T-helper 22 cell (primary cell): ENCODE measurements at places on chromosomes 2 and 18.
A peak's percentile ranks its signal among the peaks of the same experiment; 100 is the strongest.

GRCh38 chr2:113117541-113118262, 9.7 kb upstream of the IL1RN start:
- DNase-seq = no peak

DNA sequence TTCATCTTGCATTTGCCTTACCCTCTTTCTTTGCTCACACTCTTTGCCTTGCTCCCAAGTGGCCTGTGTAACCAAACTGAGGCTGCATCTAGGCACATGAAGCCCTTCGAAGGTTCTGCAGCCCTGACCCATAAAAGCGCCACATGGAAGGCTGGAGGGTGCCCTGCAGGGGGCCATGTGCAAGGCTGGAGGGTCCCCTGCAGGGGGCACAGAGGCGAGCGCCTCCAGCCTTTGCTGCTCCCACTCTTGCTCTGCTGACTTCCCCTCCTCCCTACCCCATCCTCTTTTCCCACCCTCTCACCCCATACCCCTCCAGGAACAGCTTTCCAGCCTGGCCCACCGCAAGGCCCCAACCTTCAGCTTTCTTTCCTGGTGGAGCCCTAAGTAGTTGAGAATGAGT, 317.3 kb downstream of the CELF4 start:
- DNase-seq = no peak

DNA sequence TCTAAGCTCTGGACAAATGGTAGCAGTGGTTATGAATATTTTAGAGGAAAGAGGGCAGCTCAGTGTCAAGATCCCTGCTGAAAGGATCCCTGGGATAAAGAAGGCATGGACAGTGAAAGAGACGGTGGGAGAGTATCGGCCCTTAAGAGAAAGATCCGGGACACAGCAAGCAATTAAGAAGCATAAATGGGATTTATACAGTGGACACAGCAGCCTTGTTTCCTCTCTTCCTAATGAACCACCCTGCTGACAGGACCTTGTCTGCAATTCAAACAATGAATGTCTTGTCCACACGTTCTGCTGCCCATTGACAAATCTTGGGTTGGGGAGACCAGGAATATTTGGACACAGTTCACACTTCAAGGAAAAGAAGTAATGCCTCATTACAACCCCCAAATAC, 16.5 kb downstream of the CPLX4 start:
- DNase-seq = no peak

DNA sequence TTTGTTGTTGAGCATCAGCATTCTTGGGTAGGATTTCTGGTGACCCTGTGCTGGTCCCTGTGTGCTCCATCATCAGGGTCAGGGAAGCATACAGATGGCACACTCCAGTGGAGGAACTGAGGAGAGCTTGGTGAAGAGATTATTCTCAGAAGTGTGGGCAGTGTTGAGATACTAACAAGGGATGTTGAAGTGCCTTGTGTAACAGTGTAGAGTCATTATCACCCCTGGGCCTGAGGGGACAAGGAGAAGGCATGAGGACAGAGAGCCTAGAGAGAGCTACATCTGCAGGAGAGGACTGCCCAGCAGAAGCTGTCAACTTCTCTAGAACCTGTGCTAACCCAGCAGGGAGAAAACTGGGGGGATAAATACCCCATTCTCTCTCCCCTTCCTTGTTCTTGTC, 189.0 kb downstream of the PLCL1 start:
- no peak for DNase-seq

- no peak for DNase-seq
These were observed 72.7 kb downstream of the PTPN2 start for GRCh38 chr18:12811191-12811950.

DNA sequence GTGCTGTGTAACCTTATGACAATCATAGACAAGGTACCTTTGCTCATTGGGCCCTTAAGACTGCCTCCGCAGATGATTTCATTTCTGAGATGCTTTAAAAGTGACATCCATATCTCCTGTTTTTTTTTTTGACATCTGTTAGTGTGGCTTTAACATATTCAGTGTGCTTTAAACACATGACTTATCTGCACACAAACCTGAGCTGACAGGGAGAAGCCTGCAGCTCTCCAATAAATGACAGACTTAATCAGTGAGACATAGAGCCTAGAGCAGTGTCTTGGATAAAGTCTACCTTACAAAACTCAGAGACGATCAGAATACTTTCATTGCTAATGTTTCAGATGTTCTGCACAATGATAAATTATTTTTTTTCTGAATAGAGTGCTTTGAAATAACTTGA, 130.7 kb downstream of the UBE2E3 start:
- no peak for DNase-seq

GRCh38 chr18:55256226-55256928, 297.1 kb upstream of the CCDC68 start:
- DNase-seq = no peak

DNA sequence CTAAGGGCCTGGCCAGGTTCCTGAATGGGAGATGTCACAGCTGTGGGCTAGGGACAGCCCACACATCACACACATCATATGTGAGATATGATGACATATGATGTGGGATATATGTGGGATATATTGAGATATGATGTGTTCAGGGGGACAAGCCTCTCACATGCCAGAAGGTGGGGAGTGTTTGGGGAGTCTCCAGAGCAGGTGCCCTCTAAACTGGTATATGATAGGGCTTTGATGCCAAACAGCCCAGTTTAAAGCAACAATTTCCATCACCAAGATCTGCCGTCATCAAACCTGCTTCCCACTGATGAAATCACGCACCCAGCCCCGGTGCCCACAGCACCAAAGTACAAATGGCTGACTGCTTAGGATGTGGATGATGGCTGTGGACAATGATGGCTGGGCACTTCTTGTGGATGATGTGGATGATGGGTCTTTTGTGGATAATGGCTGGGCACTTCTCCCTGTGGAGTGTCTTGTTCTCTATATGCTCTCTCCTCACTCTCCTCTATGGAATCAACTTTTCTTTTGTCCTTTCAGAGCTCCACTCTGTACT, 50.9 kb downstream of the FBLN7 start:
- no peak for DNase-seq

DNA sequence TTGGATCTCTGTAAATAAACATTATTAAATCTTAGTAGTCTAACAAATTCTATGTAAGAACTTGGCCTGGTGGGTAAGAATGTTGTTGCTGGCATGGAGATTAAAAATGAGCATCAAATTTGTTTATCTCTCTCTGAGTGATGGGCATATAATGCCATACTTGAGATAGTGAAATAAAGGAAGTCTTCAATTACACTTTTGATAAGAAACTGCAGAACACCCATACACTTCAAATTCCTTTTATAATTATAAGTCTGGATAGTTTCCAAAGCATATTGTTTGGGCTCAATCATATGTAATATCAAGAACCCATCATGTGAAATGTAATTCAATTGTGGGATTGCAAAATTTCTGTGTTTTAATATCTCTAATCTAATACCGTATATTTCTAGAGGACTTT, 47.4 kb upstream of the PARD3B start:
- DNase-seq = no peak

- no peak for DNase-seq
These were observed 194.4 kb downstream of the ALK start for GRCh38 chr2:29726976-29727375.

- DNase-seq = no peak
These were observed 265.4 kb downstream of the TRIB2 start for GRCh38 chr2:12982149-12982584.

GRCh38 chr2:95069465-95069864, 44.0 kb downstream of the MAL start:
- no peak for DNase-seq

- DNase-seq = no peak
These were observed 36.4 kb downstream of the KCNF1 start for GRCh38 chr2:10948188-10948564.

DNA sequence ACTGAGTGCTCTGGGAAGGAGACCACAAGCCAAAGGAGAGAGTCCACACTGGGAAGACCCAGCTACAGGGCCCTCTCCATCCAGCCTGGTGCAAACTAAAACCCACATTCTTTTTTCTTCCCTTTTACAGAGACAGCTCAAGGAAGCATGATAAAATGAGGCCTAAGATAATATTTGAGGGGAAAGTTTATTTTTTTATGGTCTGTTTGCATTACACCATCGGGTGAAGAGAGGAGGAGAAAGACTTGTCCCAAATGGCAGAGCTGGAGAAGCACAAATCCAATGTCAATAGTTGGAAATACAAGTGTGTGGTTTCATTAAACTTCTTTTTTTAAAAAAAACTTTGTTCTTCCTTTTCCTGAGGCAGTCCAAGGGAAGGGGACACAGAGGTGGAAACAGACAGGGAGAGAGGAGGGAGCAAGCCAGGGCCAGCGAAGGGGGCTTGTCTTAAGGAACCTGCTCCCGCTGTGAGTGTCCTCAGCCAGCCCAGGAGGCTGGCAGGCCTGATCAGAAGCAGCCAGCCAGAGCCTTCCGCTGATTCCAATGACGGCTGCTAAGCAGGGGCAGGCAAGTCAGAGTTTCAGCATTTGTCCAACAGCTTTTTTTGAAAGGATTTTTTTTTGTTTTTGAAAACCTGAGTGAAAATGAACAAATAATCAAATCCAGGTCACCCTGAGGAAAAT, 203.8 kb upstream of the SIX2 start:
- DNase-seq = no peak

- DNase-seq = no peak
These were observed 155.4 kb upstream of the GATA6 start for GRCh38 chr18:22013993-22014392.

DNA sequence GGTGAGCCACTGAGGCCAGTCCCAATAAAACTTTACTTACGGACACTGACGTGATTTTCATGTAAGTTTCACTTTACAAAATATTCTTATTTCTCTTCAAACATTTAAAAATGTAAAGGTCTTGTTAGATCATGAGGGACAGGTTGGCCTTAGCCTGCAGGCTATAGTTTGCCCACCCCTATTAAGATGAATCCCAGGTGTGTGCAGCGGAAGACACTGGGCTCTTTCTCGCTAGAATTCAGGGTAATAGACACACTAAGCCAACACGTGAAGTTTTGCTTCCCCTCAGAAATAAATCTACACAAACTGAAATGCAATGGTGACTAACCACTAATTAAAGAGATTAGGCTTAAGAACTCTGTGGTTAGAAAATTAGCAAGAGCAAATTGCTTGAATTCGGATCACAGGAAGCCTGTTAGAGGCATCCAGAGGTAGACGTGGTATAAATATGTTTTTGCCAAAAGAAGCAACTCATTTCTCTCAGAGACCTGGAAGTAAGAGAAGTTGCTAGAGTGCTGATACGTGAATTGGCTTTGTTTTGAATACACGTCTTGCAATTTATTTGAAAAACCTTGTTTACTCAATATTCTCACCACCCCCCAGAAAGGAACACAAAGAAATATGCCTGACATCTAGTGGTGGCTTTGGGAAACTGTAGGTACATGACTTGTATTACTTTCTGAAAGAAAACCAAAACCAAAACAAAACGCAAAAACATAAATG, 151.6 kb downstream of the DTNB start:
- DNase-seq = no peak

DNA sequence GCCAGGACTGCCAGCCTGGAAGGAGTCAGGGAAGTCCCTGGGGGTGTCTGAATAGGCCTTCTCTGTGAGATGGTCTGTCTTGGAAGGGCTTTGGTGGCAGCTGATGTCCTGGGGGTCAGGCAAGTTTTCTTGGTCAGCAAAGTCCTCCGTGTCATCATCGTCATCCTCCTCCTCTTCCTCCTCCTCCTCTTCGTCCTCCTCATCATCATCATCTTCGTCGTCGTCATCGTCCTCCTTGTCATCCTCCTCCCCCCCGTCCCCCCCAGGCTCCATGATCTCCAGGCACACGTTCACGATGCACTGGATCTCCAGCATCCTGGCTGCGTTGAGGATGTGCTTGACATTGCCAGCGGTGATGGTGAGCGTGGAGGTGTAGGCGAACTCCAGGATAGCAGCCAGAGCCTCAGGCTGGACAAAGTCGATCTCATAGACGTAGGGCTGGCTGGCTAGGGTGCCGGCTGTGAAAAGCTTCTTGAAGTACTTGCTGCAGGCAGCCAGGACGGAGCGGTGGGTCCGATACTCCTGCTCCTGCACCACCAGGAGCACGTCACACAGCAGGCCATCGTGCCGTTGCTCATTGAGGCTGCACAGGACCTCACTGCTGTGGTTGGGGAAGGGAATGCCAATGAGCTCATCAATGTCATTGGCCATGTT, 110.1 kb upstream of the SMAD2 start:
- no peak for DNase-seq

DNA sequence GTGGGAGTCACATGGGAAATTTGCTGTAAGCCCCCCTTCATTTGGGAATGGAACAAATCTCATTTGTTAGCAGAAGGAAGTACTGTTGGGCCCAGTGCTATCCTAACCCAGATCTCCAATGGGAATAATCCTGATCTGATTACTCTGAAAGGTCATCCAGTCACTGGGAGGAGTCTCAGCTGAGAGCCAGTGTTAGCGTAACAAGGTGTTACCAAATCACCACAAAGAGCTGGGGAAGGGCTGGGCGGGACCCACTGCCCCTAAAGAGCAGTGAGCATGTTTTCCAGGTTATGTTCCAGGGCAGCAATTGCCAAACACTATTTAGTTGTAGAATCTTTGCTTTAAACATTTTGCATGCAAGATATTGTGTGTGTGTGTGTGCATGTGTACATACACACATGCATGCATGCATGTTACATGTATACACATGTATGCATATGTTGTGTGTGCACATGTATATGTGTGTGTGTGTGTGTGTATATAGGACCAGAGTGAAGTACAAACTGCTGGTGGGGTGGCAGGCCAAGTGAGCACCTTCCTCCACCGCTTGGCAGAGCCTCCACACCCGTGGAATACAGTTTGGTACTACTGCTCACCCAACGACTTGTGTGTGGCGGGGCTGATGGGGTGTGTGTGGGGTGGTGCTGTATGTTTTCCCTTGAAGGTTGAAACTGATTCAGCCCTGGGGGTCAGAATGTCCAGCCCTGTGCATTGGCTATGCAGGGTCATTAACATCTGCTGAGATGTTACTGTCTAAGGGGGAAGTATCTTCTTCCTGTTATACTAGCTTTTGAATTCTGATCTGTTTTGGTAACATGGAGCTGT, 15.2 kb downstream of the INPP5D start:
- DNase-seq = no peak

GRCh38 chr2:73284296-73285158, at the start of gene FBXO41:
Gene FBXO41, minus strand, starts transcription at chr2:73284478. Its CDS starts 14,848 bp downstream, at chr2:73269630.
- DNase-seq = peak; percentile 36

- DNase-seq = no peak
These were observed 399.8 kb downstream of the TMEM182 start for GRCh38 chr2:103161456-103162289.

DNA sequence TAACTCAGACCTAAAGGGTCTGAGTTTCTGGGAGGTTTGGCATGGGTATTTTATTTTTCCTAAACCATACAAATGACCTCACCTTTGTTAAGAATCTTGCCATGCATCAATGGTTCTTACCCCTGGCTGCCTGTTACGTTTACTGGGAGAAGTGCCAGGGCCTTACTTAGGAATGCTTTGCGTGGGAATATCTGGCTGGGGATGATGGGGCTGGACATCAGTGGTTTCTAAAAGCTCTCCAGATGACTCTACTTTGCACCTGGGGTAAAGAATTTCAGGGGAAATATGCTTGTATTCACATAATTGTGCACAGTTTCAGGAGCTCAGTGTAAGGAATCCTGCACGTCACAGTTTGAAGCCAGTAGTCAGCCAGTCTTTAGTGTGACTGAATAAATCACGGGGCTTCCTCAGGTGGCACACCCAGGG, 18.2 kb upstream of the DAW1 start:
- DNase-seq = no peak
